ENCODE measurements at places on chromosomes 2 and 18. TPM values are rescaled to one million over a fixed set of nuclear protein-coding genes. Genes with fewer than 3 reads are reported as not detected.

CYTIP gene
- polyA plus RNA-seq, result 4.7 TPM

PRKAG3 gene
- not detected for polyA plus RNA-seq

ABCG8 gene
- polyA plus RNA-seq, result 0.07 TPM

DAPL1 gene
- 0.31 TPM for polyA plus RNA-seq

REG3G gene
- 3,705 TPM for polyA plus RNA-seq

All from adipose tissue (tissue), 3 donors.